ENCODE measurements at places on chromosomes 7 and 10.

DNA sequence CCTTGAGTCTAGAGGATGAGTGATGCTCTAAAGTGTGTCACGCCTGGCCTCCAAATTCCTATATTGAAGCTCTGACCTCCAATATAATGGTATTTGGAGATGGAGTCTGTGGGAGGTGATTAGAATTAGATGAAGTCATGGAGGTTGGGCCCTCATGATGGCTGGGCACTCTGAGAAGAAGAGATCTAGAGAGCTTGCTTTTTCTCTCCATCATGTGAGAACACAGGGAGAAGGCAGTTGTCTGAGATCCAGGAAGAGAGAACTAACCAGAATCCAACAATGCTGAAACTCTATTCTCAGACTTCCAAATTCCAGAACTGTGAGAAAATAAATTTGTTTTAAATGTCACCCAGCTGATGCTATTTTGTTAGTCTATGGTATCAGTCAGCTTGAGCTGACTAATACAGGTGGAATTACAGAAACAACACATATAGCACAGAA lies 15.1 kb downstream of the RNF216 start:
- DNase-seq, result no peak

DNA sequence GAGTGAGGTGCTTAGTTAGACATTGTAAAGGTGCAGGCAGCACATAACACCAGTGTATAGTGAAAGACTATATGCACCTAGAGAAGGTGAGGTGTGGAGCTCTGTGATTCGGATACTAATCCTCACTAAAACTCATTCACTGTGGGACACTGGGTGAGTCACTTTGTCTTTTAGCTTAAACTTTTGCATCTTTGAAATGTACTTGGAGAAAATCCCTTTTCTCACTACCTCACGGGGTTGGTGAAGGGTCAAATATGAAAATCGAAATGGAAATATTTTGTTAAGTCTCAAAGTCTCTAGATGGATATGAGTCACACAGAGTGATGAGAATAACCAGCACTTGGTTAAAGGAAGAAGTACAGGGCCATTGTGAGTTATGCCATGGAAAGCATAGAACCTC lies 38.0 kb downstream of the MDFIC start:
- DNase-seq, result no peak

- DNase-seq, result no peak
Measured at GRCh38 chr10:3714531-3714930, 70.5 kb downstream of the KLF6 start.

DNA sequence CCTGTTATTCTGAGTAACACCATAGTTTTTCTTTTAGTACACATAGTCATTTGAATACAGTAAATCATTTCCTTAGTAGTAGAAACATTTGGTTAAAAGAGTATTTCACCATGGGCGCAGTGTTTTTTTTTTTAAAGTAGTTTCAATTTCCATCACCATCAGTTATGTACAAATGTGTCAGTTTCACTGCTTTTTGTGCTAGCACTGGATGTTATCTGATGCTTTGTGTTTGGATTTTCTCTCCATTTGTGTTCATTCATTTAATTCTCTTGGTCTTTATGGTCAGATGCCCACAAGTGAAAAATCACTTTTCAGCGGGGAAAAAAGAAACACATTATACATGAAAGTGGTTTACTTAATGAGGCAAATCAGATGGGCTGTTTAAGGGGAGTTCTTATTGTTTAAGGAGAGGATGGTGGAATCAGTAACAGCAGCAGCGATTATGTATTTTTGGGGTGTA lies 16.0 kb upstream of the HK1 start:
- no peak for DNase-seq

DNA sequence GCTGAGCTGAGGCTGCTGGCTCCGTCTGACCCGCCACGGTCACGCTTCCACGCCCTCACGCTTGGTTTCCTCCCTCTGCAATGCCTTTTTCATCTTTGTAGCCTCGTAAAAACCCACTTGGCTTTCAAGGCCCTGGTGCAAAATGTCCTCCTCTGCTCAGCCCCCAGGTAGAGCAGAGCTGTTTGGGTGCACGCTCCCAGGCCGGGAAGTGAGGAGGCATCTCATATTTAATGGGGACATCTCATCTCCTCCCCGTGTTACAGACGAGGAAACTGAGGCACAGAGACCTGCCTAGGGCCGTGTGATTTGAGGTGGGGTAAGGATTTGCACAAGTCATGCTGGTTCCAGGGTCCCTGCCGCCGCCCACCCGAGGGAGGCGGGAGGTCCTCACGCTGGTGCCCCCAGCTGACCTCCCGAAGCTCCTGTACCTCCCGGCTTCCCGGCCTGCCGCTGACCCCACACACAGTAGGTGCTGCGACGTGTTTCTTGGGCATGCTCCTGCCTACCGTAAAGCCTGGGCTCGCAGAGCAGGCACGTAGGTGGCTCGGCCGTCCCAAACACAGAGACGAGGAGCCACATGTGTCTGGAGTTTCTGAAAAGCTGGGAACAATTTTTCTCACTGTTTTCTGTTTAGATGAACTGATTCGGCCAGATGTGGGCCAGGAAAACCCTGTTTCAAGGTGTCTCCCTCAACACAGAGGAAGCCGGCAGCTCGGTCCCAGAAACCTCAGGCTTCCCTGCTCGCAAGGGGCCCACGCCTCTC lies 11.5 kb downstream of the FOXL3 start:
- DNase-seq, result no peak

DNA sequence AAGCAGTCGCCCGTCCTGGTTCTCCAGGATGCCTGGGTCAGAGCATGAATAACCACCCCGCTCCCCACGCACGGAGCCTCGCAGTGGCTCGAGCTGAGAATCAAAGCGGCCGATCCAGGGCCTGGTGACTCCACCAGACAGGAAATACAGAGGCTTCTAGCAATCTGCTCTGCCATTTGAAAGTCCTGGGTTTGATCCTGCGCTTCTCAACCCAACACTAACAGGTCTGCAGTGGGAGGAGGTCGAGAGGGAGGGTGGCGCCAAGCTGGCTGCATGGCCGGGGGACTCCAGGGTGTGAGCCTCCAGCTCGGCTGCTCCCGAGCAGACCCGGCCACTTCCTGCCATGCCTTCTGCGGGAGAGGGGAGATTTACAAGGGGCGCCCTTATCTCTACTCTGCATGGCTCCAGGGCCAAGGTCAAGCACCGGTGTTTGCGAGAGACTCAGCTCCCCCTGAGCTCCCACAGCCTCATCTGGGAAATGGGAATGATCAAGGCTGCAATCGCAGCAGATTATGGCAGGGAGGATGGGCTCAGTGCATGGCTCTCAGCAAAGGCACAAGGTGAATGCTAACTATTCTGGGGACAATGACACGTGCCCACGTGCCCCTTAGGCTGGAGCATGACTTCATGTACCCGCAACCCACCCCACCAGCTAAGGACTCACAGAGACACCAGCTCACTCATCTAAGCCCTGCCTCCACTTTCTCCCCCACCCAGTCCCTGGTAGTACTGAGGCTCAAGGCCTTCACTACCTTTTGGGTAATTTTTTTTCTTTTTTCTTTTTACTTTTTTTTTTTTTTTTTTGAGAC lies 73.9 kb upstream of the TNRC18 start:
- no peak for DNase-seq

- DNase-seq, result no peak
Measured at GRCh38 chr7:22219036-22219435, 137.9 kb downstream of the RAPGEF5 start.

GRCh38 chr7:106471686-106472440 lies 187.1 kb upstream of the NAMPT start:
- no peak for DNase-seq

DNA sequence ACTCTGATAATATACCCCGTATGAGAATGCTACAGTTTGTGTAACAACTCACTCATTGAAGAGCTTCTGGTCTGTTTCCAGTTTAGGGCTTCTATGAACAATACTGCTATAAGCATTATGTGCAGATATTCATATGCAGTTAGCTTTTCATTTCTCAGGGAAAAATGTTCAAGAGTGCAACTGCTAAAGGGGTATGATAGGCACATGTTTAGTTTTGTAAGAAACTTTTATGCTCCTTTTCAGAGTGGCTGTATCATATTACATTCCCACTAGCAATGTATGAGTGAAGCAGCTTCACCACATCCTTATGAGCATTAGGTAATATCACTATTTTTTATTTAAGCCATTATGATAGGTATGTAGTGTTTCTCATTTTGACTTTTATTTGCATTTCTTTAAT lies 182.6 kb upstream of the CXCL12 start:
- peak; percentile 48 for DNase-seq

DNA sequence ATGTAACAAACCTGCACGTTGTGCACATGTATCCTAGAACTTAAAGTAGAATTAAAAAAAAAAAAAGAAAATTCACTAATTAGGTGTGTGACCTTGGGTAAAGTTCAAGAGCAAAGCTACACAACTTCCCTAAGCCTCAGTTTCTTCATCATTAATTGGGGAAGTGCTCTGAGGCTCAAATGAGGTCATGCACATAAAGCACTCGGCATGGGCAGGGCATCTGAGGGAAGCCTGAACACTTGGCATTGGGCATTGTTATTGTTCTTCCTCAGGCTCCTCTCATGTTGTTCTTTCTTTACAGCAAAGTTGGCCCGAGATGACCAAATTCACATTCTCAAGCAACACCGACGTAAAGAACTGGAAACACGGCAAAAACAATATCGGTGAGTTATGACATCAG lies 21.5 kb downstream of the ALOX5 start:
- DNase-seq, result no peak

DNA sequence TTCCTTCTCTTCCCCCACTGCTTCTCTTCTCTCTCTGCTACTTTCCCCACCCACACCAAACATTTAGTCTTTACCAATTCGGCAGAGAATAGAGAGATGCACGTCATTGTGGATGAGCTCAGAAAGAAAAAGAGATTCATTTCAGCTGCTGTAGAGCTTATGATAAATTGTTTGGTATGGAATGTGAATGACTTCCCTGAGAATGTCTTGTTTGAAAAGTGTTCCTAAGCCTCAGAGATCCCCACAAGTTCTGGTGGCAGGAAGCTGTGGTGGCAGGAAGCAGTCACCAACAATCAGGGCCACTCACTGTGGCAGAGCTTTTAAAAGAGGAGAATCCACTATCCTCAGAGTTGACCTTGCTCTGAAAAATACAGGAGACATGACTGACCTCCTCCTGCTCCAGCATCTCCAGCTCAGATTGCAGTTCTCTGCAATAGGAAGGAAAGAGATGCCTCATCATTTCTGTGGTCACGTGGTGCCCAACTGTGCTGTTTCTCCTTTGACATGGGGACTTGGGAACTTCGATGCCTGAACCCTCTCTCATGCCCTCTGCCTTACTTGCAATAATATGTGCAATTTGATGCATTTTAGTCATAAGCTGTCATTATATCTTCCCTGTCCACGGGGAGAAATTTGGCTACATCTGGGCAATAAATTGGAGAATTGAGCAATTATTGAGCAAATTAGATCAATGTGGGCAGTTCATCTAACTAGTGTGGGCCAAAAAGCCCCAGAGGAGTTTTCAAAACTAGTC lies 76.5 kb downstream of the BMPER start:
- peak; percentile 59 for DNase-seq

- no peak for DNase-seq
Measured at GRCh38 chr7:95863-96260, 96.5 kb upstream of the FAM20C start.

DNA sequence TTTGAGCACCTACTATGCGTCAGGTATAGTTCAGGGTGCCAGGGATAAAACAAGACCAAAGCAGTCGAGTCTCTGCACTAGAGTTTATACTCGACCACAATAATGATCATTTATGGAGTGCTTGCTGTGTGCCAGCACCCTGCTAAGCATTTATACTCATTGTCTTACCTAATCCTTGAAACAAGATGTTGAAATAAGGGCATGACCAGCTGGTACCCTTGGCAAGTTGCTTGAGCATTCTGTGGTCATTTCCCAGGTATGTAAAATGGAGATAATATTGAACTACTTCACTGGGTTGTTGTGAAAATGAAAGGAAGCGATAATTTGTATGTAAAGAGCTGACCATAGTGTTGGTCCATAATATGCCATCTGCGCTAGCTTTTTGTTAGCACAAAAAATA lies 185.4 kb downstream of the CYP26A1 start:
- no peak for DNase-seq

GRCh38 chr7:123754271-123754871 lies 5.6 kb upstream of the WASL start:
- no peak for DNase-seq

DNA sequence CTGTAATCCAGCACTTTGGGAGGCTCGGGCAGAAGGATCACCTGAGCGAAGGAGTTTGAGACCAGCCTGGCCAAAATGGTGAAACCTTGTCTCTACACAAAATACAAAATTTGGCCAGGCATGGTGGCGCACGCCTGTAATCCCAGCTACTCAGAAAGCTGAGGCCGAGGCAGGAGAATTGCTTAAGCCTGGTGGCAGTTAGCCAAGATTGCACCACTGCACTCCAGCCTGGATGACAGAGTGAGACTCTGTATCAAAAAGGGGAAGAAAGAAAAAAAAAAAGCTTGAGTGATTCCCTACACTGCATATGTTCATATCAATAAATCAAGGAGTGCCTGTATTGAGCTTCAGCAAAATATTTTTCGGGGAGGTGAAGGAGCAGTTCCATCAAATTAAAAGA lies 45.8 kb upstream of the SRRM3 start:
- DNase-seq, result peak; percentile 18

DNA sequence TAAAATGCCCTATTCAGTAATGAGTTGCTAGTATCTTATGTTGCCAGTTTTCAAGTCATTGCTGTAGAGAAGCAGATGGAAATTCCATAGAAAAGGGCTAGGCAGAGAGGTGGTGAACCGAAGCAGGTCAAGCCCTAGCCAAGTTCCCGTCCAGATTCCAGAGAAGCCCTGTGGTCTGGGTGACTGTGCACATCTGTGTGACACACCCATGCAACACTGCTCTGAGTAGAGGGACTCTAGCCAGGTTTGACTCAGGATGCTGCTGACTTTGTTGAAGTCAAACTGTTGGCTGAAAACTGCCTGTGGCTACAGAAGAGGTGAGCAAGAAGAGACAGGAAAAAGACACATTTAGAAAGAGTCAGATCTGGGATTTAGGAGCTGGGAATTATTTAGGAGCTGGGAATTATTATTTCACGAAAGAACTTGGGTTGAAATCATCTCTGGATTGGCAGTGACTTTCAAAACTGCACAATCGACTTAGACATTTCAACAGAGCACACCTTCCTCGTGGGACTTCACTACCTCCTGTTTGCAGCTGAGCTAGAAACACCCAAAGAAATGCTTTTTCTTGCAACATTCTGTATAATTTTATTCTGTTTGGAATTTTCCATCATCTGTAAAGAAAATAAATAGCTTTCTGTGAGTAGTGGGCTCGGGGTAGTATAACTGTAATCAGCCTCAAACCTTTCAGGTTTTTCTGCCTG lies 149.1 kb upstream of the PRKCQ start:
- DNase-seq, result no peak

- DNase-seq, result no peak
Measured at GRCh38 chr7:141280100-141280499, 206.2 kb downstream of the TMEM178B start.

DNA sequence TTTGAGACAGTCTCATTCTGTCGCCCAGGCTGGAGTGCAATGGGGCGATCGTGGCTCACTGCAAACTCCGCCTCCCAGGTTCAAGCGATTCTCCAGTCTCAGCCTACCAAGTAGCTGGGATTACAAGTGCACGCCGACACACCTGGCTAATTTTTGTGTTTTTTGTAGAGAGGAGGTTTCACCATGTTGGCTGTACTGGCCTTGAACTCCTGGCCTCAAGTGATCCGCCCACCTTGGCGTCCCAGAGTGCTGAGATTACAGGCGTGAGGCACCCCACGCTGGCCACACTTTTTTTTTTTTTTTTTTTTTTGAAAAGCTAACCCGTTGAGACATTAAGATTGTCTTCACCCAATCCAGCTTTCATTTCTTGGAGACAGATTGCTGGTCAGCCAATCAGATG lies 2.1 kb downstream of the ZNF273 start:
- no peak for DNase-seq
